Uterine smooth muscle cell (primary cell): ENCODE measurements at places on chromosomes 1 and 21. TPM values are rescaled to one million over a fixed set of nuclear protein-coding genes. Genes with fewer than 3 reads are reported as not detected.

The SYCP1 gene
- total RNA-seq: not detected in 2 replicates

The ASCL5 gene
- total RNA-seq: not detected in 2 replicates

The MYBPH gene
- 0.11 and 0.75 TPM in 2 replicates for total RNA-seq

The RAB25 gene
- not detected in 2 replicates for total RNA-seq

The CFHR5 gene
- not detected in 2 replicates for total RNA-seq

The ERICH3 gene
- not detected in 2 replicates for total RNA-seq

The CLDN17 gene
- total RNA-seq: not detected in 2 replicates

The ANKRD34A gene
- 0.33 and 0.50 TPM in 2 replicates for total RNA-seq

The TPRG1L gene
- total RNA-seq: 23.8 and 24.7 TPM in 2 replicates

The TEX50 gene
- not detected in 2 replicates for total RNA-seq

The EPS15 gene
- total RNA-seq: 64.7 and 75.5 TPM in 2 replicates

The CD48 gene
- under 0.01 TPM in 1 of 2 replicates, not detected in the other for total RNA-seq

The IL19 gene
- total RNA-seq: not detected in 2 replicates

The ACTN2 gene
- under 0.01 and 0.66 TPM in 2 replicates for total RNA-seq

The PLA2G2F gene
- not detected in 2 replicates for total RNA-seq

The FABP3 gene
- 52.1 and 186 TPM in 2 replicates for total RNA-seq

The OR2L8 gene
- 0.25 TPM in 1 of 2 replicates, not detected in the other for total RNA-seq
